NCI-H1930 (cell line): ENCODE measurements at places on chromosomes 5 and 9.

DNA sequence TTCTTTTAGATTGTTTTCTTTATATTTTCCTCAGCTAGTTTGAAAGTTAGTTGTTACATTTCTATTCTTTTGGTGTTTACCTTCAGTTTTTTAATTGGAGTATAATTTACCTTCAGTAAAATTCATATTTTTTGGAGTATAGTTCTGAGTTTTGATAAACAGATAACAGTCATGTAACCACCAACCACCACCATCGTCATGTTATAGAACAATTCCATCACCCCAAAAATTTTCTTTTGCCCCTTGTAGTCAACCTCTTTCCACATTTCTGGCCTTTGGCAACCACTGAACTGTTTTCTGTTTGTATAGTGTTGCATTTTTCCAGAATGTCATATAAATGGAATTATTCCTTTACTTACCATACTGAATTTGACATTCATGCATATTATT is 6.8 kb downstream of the RMI1 start:
- DNase-seq = no peak

DNA sequence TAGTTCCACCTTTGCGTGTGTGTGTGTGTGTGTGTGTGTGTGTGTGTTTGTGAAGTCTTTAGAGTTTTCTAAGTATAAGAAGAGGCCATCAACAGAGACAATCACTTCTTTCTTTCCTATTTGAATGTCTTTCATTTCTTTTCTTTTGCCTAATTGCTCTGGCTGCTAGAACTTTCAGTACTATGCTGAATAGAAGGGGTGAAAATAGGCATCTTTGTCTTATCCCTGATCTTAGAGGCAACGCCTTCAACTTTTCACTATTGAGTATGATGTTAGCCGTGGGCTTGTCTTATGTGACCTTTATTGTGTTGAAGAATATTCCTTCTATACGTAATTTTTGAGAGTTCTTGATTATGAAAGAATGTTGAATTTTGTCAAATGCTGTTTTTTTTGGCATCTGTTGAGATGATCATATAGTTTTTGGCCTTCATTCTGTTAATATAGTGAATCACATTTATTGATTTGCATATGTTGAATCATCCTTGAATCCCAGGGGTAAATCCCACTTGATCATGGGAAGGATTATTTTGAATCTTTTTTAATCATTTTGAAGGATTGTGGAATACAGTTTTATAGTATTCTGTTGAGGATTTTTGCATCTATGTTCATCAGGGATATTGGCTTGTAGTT is 134.8 kb upstream of the CD180 start:
- no peak for DNase-seq

DNA sequence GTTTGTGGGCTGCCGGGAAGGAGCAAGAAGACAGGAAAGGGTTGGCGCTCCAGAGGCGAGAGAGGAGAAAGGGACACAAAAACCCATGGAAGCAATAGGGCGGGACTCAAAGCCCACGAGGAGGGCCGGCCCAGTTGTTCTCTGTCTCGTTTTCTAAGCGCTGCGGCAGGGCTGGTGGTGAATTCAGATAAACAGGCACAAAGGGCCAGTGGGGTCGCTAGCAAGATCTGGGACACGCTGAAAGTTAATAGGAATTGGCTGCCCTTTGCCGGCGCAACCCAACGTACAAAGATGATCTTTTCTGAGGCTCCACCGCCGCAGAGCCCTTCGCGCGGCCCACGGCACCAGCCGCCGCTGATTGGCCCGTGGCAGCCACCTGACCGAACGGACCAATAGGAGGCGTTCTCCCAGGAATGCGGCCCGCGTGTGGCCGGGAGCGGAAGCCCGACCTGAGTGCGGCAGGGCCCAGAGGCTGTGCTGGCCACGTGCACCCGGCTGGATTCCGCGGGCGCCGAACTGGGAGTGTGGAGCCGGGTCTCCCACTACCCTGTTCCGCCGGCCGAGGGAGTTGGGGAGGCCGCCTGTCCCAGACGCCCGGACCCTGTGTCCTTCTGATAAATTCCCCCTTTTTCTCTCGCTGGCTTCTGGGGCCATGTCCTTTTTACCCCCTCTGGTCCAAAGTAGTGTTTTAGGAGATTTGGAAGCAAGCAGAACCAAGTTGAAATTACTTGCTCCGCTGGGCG is 16.8 kb upstream of the NSD1 start:
- DNase-seq = peak; percentile 38

GRCh38 chr5:54704825-54705224 is 187.3 kb downstream of the SNX18 start:
- no peak for DNase-seq

DNA sequence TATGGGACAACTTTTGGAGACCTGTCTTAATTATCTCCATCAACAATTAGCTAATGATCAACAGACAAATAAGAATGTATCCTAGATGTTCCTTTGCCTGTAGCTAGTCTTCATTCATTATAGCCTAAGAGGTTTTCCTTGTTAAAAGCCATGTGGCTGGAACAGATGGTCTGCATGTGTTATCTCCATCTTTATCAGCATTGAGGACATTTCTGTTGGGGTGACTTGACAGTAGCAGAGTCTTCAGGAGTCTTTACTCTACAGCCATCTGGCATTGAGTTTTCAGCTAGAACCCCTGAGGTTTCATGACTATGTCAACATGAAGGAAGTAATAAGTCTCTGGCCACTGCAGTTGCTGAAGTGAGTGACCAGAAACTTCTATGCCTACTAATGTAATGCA is 106.6 kb upstream of the TLE4 start:
- DNase-seq = no peak

- no peak for DNase-seq
These were observed 30.2 kb upstream of the SMC5 start for GRCh38 chr9:70228611-70229010.

GRCh38 chr5:142883025-142883424 is 112.8 kb downstream of the ARHGAP26 start:
- DNase-seq = no peak

DNA sequence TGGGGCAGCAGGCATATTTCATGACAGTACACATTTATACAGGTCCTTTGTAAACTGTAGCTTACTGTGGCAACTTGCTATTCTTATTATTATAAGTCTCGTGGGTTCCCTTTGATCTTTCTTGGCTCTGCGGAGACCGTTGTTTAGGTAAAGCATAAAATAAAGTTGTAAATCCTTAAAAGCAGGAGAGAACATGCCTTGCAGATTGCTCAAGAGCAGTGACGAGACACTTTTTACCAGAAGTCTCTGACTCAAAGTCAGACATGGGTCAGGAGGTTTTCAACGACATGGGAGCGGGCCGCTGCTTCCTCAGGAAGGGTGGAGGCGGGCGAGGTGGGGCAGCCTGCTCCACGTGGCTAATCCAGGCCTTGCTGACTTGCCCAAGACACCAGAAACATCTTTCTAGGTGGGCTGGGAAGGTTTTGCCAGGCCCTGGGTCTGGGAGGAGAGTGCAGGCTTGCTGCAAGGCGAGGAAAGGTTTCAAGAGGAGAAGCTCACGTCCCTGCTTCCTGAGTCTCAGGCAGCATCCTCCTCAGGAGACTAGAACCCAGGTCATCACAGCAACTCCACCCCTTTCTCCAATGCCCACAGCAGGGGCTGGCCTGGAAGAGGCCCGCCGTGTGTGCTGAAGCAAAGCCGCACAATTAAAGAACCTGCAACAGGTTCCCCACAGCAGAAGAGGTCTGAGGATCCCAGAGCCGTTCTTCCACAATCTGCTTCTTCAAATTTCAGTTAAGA is 6.5 kb downstream of the TBC1D2 start:
- no peak for DNase-seq

DNA sequence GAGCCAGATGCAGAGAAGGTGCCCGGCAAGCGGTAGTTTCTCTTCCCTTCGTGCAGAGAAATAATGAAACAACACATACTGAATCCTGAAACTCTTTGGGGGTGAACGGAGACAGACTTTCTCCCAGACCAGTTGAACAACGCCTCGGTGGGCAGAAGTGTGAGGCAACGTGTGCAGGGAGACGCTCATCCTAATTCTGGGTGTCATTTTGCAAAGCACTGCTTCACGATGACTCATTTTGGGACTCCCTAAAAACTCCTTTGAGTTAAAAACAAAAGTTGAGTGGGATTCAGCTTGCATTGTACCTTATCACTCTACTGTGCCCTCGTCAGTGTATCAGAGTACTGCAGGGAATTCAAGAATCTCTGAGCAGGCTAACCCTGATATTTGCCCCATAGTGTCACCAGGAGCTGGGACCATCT is 3.5 kb upstream of the NEK6 start:
- no peak for DNase-seq

- DNase-seq = no peak
These were observed 44.1 kb downstream of the C5orf15 start for GRCh38 chr5:133924221-133924920.

- DNase-seq = no peak
These were observed 173.8 kb upstream of the OTULINL start for GRCh38 chr5:14407746-14408175.
